ENCODE measurements at places on chromosomes 3 and 15.
A peak's percentile ranks its signal among the peaks of the same experiment; 100 is the strongest.

- H3K27me3 ChIP-seq = no peaks in the 10 kb centered on the region
- no peak overlapping the region for H3K4me3 ChIP-seq
- H3K27ac ChIP-seq = no peak overlapping the region
- H3K36me3 ChIP-seq = peaks cover 16% of the 10 kb centered on the region
- no peak for DNase-seq
- H3K4me1 ChIP-seq = peaks cover 5% of the 10 kb centered on the region
These were observed 8.3 kb downstream of the MSL2 start for GRCh38 chr3:136187868-136188267.

DNA sequence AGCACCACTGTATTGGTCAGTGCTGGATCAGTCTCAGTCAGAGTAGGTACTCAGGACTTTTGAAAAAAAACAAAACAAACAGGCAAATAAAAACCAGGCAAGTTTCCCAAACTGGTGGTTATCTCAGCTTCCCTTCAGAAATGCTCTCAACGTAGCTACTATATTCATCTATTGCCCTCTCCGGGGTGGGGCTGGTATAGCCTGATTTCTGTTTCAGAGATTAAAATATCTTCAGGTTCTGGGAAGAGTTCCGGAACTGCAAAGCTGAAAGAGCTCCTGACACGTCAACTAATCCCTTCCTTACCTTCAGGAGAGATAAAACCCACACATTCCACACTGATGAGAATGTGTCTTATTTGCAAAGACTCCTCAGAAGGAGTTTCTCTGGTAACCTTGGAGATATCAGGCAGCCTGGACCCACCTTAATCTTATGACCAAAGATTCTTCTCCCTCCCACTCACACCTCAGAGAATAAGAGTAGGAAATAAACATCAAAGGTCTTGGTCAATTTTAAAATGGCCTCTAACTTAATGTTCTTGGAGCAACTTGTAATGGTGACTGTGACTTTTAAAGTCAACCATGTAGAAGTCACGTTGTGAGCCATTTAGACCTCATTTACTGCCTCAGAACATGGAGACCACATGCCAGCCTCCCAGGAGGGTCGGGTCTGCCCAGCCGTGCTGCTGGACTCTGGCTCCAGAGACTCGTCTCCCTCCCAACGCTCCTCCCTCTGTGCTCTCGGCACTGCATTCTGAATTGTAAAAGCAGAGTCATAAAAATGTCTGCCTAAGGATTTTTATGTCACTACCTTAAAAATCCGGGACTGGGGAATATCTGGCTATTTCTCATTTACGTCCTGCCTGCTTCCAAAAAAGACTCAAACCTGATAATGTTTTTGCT lies 53.8 kb downstream of the CDCP1 start:
- DNase-seq = no peak
- H3K36me3 ChIP-seq = no peaks in the 10 kb centered on the region
- H3K27me3 ChIP-seq = no peaks in the 10 kb centered on the region

DNA sequence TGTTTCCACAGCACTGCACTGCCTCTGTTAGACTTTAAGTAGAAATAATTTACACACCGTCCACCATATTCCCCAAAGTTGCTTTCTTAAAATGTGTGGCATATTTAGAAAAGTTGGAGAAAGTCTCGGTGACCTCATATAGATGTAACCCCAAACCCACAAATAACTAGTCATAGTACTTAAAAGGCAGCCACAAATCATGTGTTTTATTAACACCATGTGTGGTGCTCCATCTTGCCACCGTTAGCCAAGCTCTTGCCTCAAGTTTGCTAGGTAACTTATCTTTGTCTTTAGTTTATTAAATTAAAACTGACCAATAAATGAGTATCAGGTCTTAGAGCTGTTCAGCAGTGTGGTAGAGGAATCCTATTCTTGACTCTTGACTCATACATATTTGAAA lies 257.9 kb downstream of the UBE2E2 start:
- H3K4me1 ChIP-seq = no peaks in the 10 kb centered on the region
- no peak overlapping the region for H3K27ac ChIP-seq
- no peaks in the 10 kb centered on the region for H3K36me3 ChIP-seq
- DNase-seq = no peak

DNA sequence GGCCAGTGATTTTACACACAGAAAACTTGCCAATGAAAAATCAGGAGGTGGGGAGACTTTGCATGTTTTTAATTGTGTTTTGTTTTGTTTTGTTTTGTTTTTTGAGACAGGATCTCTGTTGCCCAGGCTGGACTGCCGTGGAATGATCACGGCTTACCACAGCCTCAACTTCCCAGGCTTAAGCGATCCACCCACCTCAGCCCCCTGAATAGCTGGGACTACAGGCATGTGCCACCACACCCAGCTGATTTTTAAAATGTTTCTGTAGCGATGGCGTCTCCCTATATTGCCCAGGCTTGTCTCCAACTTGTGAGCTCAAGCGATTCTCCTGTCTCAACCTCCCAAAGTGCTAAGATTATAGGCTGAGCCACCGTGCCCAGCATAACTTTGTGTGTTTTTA lies 46.0 kb downstream of the MEIS2 start:
- H3K4me3 ChIP-seq = no peak overlapping the region
- peaks cover 30% of the 10 kb centered on the region for H3K4me1 ChIP-seq
- no peak overlapping the region for H3K27ac ChIP-seq
- DNase-seq = no peak
- H3K27me3 ChIP-seq = no peaks in the 10 kb centered on the region

DNA sequence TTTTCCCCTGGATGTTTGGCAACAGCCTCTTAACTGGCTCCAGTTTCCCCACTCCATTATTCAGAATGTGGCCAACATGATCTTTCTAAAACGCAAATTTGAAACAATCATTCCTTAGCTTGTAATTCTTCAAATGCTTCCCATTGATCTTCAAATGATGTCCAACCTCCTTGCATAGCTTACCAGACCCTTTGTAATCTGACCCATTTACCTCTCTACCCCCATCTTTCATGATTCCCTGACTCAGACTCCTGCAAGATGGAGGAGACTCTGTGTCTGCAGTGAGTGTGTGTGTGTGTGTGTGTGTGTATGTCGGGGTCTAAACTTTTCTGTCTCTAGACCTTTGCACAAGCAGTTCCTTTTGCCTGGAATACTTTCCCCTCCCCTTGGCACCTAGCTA lies 515.7 kb upstream of the PROK2 start:
- no peak overlapping the region for H3K27ac ChIP-seq
- no peaks in the 10 kb centered on the region for H3K4me1 ChIP-seq
- H3K36me3 ChIP-seq = no peaks in the 10 kb centered on the region
- DNase-seq = no peak

GRCh38 chr15:84082739-84083138 lies 152.8 kb upstream of the GOLGA6L4 start:
- H3K4me3 ChIP-seq = no peak overlapping the region
- H3K27ac ChIP-seq = no peak overlapping the region
- no peaks in the 10 kb centered on the region for H3K4me1 ChIP-seq
- H3K27me3 ChIP-seq = no peaks in the 10 kb centered on the region
- no peaks in the 10 kb centered on the region for H3K36me3 ChIP-seq

- H3K27ac ChIP-seq = no peak overlapping the region
- no peaks in the 10 kb centered on the region for H3K27me3 ChIP-seq
- DNase-seq = no peak
- H3K4me3 ChIP-seq = no peak overlapping the region
- H3K36me3 ChIP-seq = no peaks in the 10 kb centered on the region
These were observed 96.0 kb upstream of the PPP2R3A start for GRCh38 chr3:135869439-135870105.

DNA sequence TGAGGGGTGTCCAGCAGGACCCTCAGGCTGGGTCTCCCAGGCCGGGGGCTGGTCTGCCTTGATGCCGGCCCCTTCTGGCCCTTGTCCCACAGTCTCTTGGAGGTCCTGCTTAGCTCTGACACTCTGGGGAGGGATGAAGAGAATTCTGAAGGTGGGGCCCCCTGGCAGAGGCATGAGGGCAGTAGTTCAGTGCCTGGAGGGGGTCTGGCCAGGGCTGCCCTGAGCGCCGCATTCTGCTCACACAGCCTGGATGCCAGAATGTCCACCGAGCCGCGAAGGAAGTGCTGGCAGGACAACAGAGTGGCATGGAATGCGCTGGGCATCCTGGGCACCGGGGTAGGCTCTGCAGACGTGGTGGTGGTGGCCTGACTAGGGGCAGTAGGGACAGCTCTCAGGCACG lies 55.5 kb downstream of the SMAD6 start:
- DNase-seq = no peak
- no peaks in the 10 kb centered on the region for H3K36me3 ChIP-seq
- no peak overlapping the region for H3K4me3 ChIP-seq

DNA sequence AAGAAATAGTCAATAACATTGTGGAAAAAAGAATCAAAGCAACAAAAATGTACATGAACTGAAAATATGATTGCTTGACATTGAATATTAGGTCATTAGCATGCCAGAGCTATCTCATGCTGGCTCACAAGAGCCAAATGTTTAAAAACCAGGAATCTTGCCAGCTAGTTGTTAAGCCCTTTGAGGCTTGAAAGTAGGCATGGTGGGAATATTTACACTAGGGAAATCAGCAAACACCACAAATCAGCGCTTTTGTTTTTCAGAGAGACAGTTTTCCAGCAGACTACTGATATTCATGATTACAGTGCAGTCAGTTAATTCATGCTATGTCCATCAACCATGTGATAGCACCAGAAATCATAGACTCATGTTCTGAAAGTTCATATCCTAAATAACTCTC lies 144.8 kb downstream of the ARPP21 start:
- no peak overlapping the region for H3K4me3 ChIP-seq
- no peaks in the 10 kb centered on the region for H3K36me3 ChIP-seq
- DNase-seq = no peak
- peaks cover 6% of the 10 kb centered on the region for H3K4me1 ChIP-seq
- no peaks in the 10 kb centered on the region for H3K27me3 ChIP-seq
- no peak overlapping the region for H3K27ac ChIP-seq

GRCh38 chr15:67117370-67117769 lies 52.0 kb downstream of the SMAD3 start:
- H3K4me1 ChIP-seq = peaks cover 22% of the 10 kb centered on the region
- no peak for DNase-seq
- H3K27ac ChIP-seq = no peak overlapping the region

DNA sequence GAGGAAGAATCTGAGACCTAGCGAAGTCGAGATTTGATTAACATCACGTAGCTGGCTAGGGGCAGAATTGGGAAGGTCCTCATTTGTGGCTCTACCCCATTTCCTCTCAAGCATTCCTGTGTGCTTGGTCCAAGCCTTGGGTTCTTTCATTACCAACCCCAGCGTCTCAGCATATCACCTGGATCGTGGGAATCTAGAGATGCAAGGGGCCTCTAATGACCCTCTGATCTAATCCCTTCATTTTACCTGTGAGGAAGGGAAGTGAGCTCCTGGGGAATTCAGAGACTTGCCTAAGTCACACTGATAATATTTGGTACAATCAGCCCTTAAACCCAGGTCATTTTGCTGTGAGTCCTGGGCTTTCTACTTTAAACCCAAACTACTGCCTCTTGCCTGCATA lies 2.0 kb downstream of the GPR87 start:
- H3K27ac ChIP-seq = no peak overlapping the region
- no peak for DNase-seq
- H3K4me3 ChIP-seq = no peak overlapping the region
- no peaks in the 10 kb centered on the region for H3K27me3 ChIP-seq
- H3K4me1 ChIP-seq = no peaks in the 10 kb centered on the region
- H3K36me3 ChIP-seq = no peaks in the 10 kb centered on the region

- H3K4me3 ChIP-seq = no peak overlapping the region
- no peak overlapping the region for H3K27ac ChIP-seq
- peaks cover 4% of the 10 kb centered on the region for H3K4me1 ChIP-seq
- no peaks in the 10 kb centered on the region for H3K36me3 ChIP-seq
- no peaks in the 10 kb centered on the region for H3K27me3 ChIP-seq
These were observed 13.4 kb upstream of the NR2F2 start for GRCh38 chr15:96316953-96317629.

DNA sequence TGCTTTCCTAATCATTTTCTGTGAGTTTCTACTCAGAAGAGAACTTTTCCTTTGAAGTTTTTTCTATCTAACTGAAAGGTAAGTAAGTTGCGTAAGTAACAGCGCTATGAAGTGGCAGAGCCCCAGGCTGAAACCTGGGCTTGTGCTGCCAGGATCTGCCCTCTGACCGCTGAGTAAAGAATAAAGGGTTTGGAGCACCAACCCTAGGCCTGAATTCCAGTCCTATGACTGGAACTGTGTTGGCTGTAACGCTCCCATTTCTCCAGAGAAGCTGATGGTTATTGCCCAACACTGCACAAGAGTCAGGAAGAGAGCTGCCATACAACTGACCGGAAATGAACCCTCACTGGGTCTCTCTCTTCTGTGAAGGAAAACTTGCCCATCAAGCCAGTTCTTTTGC lies 87.0 kb downstream of the FOXB1 start:
- H3K27me3 ChIP-seq = no peaks in the 10 kb centered on the region
- peaks cover 2% of the 10 kb centered on the region for H3K4me1 ChIP-seq
- no peak overlapping the region for H3K4me3 ChIP-seq
- H3K27ac ChIP-seq = no peak overlapping the region
- no peak for DNase-seq

- H3K27ac ChIP-seq = peak overlapping the region; percentile 47
- no peaks in the 10 kb centered on the region for H3K36me3 ChIP-seq
- no peak overlapping the region for H3K4me3 ChIP-seq
- peaks cover 17% of the 10 kb centered on the region for H3K4me1 ChIP-seq
- H3K27me3 ChIP-seq = no peaks in the 10 kb centered on the region
- peak; percentile 36 for DNase-seq
These were observed 145.5 kb upstream of the TPM1 start for GRCh38 chr15:62896969-62897486.

DNA sequence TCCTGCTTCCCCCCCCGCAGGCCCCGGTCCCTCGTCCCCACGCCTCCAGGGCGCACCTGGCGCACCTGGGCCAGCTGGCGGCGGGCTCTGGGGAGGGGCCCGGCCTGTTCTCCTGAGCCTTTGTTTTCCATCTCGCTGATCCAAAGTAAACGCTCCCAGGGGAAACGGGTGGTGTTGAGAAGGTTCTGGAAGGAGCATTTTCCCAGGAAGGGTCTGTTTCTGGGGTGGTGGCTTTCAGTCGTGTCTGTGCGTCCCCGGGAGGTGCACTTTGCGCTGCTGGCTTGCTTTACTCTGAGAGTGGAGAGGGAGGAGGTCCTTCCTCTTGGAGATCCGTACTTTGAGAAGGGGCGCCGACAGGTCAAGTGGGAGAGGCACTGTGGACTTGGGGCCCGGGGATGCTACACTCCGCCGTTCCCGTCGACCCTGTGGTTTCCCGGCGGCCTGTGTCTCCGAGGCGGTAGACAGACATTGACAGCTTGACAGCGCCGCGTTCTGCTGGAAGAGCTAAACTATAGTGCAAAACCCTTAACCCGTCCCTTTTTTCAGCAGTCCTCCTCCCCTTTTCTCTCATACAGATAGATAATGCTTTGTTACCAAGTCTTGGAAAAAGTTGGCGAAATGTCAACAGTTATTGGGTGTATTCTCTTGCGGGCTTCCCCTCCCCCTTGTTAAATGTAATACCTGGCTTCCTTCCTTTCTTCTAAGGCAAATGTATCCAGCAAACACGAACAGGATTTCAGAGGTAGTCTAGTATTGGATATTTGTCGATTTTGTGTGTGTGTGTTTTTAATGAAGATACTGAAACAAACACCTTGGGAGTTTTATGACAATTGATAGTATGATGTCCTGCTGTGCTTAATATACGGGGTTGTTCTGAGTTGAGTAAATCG lies 6.5 kb downstream of the TPM1 start:
- H3K27ac ChIP-seq = peak overlapping the region; percentile 49
- H3K27me3 ChIP-seq = no peaks in the 10 kb centered on the region
- no peak for DNase-seq
- H3K36me3 ChIP-seq = peaks cover 71% of the 10 kb centered on the region
- H3K4me3 ChIP-seq = peak overlapping the region; percentile 54

- H3K4me3 ChIP-seq = no peak overlapping the region
- no peaks in the 10 kb centered on the region for H3K27me3 ChIP-seq
- no peak for DNase-seq
These were observed 22.8 kb downstream of the AMOTL2 start for GRCh38 chr3:134351427-134351826.

GRCh38 chr3:128050597-128050996 lies 1.6 kb upstream of the SEC61A1 start:
- no peak overlapping the region for H3K4me3 ChIP-seq
- no peak for DNase-seq
- peaks cover 24% of the 10 kb centered on the region for H3K36me3 ChIP-seq
- H3K27me3 ChIP-seq = no peaks in the 10 kb centered on the region
